ENCODE measurements at places on chromosomes 4 and X.

DNA sequence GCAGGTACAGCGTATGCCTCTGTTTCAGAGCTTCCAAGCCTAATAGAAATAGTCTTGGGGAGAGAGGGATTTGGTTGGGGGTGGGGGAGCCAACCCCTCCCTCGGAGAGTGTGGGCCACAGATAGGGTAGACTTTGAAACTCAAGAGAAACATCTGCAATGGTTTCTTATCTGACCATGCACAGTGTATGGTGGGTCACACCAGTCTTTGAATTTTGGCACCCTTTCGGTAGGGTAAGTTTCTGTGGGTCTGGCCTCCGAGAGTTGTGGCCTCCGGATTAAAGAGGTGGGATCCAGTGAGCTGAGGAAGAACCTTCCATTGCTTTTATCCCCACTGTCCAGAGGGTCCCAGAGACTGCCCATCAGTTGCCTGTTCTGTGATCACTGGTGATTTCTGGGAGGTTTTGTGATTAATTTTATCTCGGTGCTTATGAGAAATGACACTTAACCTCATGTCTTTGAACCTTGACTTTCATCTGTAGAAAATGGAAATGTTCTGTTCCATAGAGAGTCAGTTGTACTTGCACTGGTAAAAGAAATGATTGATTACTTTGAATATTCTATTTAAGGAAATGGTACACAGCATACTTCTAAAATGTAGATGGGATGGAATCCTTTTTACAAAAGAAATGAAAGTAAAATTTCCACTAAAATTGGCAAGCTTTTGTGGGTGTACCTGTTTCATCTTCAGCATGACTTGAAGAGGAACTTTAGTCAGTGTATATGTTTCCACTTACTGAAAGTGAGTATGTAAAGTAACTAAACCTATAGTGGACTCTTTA is 62.7 kb downstream of the TMEM131L start:
- DNase-seq: no peak

DNA sequence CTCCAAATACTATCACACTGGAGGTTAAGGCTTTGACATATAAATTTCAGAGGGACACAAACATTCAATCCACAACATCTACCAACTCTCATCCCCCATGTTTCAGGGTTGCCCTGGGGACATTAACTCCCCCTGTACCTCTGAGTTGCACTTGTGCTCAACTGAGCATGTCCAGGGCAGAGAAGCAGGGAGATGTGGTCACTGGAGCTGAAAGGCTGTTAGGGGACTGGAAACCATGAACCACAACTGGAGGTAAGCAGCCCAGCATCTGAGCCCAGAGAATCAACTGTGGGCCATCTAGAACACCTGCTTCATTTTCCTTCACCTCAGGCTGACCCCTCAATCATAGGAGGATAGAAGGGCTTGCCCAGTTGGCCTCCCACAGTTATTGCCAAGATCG is 641.1 kb downstream of the MID1IP1 start:
- DNase-seq: no peak

GRCh38 chr4:100593935-100594334 is 76.1 kb upstream of the EMCN start:
- DNase-seq: no peak

- DNase-seq: no peak
These were observed 670.1 kb upstream of the LCORL start for GRCh38 chr4:18691431-18692200.

GRCh38 chrX:31702222-31702621 is 630.4 kb upstream of the FTHL17 start:
- no peak for DNase-seq

DNA sequence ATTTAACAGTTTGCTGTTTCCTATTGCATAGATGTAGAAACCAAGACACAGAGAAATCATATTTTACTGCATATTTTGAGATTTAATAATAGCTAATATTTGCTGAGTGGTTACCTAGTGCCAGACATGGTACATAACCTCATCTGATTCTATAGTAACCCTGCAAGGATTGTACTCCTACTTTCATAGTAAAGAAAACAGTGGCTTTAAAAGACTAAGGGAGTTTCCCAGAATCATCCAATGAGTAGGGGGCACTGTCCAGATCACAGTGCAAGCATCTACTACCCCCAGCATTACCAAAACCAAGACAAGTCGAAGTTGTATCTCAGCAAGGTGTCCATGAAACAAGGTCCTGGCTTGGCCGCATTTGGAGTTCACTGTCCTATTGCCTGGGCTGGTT is 224.5 kb upstream of the TENM3 start:
- DNase-seq: no peak
